HTR-8/SVneo (cell line): ENCODE measurements at places on chromosomes 7 and 10.

DNA sequence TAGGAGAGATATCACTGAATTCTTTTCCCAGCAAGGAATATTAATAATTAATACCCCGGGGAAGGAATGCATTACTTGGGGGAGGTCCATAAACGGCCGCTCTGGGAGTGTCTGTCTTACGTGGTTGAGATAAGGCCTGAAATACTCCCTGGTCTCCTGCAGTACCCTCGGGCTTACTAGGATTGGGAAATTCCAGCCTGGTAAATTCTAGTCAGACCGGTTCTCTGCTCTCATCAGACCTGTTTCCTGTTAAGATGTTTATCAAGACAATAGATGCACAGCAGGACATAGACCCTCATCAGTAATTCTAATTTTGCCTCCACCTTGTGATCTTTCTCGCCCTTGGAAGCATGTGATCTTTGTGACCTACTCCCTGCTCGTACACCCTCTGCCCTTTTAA, 162.8 kb upstream of the KCND2 start:
- DNase-seq: no peak

DNA sequence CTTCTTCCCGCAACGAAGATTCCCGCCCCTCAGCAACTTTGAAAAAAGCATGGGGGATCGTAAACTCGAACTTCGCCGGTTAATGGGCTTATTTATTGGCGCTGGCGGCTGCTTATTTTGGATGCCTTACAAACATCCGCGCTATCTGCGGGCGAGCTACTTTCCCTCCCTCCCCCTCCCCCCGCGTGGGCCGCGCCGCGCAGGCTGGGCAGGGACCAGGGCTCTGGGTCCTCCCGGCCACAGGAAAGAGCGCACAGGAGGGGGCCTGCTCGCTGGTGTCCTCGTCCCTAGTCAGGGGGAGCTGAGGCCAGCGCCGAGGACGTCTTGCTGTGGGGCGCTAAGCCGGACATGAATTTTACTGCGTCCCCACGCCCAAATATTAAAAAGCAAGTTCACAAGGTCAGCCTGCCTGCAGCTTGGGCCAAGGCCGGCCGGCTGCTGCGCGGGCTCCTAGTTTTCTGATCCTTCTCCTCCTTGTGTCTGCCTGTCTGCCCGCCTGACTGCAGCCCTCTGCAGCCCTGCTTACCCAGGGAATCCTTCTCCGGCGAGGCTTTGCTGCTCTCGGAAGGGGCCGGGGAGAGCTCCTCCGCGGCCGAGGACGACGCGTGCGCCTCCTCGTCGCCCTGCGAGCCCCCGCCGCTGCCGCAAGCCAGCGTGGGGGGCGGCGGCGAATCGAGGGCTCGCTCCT, 1.2 kb downstream of the HOXA10 start:
- DNase-seq: no peak

- no peak for DNase-seq
These were observed 8.3 kb upstream of the PRKAG2 start for GRCh38 chr7:151885202-151885580.

- DNase-seq: no peak
These were observed 54.2 kb upstream of the CAMK2B start for GRCh38 chr7:44379366-44380188.

DNA sequence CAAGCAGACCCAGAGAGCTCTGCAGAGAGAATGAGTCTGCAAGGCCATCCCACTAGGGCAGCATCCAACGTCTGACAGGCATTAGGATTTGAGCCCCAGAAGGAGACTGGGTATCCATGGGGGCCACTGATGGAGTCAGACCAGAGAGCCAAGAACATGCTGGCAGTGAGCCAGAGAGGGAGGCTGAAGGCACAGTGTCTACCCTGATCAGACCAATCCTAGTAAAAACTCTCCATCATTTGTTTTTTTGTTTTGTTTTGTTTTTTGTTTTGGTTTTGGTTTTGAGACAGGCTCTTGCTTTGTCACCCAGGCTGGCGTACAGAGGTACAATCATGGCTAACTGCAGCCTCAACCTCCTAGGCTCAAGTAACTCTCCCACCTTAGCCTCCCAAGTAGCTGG, 133.1 kb upstream of the LYZL2 start:
- no peak for DNase-seq

DNA sequence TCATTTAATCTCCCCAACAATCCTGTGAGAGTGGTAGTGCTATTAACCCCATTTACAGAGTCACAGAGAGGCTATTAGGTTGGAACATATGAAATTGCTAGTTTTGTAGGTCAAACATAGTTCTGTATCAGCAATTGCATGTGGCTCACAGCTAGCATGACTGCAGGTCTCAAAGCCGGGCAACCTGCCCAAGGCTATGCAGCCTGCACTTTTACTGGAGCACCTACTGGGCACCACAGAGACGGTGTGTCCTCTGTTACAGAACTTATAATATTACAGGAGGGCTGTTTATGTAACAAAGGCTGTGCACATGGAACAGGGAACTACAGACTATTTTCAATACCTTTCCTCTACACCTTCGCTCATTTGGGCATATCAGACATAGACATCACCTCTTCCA, 355.8 kb downstream of the RPS24 start:
- DNase-seq: no peak

DNA sequence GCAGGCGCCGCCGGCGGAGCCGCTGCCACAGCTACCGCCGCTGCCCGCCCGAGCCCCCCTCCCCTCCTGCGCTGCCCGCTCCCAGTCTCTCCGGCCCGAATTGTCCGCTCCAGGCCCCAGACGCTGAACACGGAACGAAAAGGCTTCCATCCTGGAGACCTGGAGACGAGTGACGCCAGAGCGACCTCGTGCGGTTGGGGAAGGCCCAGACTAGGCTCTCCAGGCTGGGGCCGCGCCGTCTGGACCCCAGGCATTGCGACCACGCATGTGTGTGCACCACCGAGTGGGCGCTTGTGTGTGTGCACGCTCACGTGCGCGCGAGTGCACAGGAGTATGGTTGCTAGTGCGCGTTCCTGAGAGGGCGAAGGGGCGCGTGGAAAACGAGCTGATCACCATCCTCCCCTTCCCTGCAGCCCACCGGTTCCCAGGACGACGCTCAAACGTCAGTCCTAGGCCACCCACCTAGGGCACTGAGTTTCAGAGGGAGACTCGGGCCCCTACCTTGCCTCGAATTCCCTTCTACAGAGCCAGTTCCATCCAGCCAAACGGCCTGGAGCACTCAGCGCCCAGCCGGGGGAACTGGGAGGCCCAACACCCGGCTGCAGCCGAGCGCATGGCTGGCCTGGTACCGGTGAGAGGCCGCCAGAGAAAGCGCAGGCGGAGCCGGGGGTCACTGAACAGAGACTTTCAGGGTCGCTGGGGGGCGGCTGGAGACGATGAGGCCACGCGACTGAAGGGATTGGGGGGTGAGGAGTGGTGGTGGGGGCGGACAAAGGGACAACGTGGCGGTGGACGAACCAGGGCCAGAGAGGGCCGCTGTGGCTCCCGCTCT, 11.6 kb downstream of the LBX1 start:
- DNase-seq: no peak

DNA sequence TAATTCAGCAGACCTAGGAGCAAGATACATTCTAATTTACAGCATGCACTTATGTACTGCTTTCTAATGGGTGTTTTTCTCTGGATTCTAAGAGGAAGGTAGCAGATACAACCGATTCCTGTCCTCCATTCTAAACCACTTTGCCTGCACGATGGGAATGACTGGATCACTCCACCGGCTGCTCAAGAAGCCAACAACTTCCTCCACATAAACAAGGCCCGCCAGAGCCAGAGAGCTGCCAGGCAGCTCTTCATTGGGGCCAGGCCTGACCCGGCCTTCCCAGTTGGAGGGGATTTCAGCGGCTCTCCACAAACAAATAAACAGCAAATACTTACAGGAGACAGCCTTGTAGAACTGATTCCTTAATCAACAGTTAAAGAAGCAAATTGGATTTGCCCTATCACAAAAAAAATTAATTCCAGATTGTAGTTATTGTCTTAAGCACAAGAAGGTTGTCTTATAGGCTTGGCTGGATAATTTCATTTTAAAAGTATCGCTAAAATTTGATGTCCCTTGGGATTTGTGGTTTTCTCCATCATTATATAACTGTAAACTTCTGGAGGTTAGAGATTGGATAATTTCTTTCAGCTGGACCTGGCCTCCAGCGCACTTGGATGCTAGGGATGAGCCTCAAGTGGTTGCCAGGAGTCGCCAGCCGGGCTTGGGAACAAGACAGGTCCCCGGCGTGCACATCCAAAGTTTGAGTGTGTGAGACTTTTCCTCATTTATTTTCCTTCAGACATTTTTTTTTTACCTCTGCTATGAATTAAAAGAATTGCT, 20.9 kb downstream of the EBF3 start:
- no peak for DNase-seq

- DNase-seq: no peak
These were observed 326.0 kb upstream of the MTPN start for GRCh38 chr7:136303162-136303561.

GRCh38 chr7:54253036-54253373, 289.2 kb upstream of the VSTM2A start:
- DNase-seq: no peak

GRCh38 chr10:7248148-7248547, 162.7 kb downstream of the SFMBT2 start:
- no peak for DNase-seq

- DNase-seq: no peak
These were observed 87.5 kb downstream of the GSAP start for GRCh38 chr7:77328669-77329068.

DNA sequence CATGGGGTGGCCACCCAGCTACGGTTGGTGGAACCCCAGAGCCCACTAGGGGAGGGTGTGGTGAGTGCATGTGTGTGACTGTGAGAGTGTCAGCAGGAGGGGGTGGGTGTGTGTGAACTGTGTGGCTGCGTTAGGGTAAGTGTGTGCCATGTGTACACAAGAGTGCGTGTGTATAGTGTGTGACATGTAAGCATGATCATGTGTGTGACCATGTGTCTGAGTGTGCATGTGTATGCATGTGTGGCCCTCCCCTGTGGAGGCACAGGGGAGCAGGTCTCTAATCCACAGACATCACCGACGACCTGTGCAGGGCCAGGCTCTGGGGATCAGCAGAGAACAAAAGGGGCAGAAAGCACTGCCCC, 3.5 kb upstream of the CFAP46 start:
- no peak for DNase-seq

GRCh38 chr10:119401671-119402395, 140.7 kb downstream of the RGS10 start:
- peak; percentile 70 for DNase-seq
